ENCODE measurements at places on chromosomes 1 and 21. TPM values are rescaled to one million over a fixed set of nuclear protein-coding genes. Genes with fewer than 3 reads are reported as not detected.

Gene TDRD10
- total RNA-seq, result not detected

Gene WNT4
- total RNA-seq, result not detected

Gene IGSF9
- not detected for total RNA-seq

Gene HHIPL2
- total RNA-seq, result not detected

Gene C1QTNF12
- 5.1 TPM for total RNA-seq

DNA sequence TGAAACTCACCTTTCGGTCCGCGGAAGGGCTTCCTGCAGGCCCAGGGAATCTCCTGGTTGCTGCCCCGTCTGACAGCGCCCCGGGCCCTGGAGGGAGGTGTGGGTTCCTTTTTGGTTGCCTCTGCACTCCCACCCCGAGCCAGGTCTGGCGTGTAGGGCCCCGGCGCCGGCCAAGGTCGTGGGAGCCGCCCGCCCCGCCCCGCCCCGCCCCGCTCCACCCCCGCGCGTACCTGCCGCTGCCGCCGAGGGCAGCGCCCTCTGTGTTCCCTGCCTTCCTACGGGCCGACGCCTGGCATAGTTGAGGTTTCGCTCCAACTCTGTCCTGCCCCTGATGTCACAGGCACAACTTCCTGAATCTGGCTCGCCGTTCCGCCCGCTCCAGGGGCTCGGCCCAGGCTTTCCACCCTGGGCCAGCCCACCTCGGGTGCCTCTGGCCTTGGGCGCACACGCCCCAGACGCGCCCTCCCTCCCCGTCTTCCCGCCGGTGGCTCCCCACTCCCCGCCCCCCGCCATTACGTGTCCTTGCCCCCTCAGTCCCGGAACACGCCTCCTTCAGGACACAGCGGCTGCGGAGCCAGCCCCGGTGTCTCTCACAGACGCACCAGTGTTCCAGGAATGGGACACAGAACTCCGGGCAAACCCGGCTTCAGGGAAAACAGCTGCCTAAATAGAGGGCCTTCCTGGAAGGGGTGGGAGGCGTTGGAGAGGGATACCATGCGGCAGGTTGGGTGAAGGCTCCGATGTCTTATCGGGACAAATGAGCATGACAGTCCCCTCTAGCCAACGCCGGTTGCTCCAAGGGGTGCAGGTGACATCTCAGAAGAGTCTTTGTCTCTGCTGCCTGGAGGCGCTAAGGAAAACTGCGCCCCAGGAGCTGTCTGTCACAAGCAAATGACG is at the start of gene KIAA0040:
Gene KIAA0040, minus strand, starts transcription at position 147 of the 897 bp plus-strand sequence. CDS start 31,763 bp downstream, outside the sequence.
- peak; percentile 63 for DNase-seq

DNA sequence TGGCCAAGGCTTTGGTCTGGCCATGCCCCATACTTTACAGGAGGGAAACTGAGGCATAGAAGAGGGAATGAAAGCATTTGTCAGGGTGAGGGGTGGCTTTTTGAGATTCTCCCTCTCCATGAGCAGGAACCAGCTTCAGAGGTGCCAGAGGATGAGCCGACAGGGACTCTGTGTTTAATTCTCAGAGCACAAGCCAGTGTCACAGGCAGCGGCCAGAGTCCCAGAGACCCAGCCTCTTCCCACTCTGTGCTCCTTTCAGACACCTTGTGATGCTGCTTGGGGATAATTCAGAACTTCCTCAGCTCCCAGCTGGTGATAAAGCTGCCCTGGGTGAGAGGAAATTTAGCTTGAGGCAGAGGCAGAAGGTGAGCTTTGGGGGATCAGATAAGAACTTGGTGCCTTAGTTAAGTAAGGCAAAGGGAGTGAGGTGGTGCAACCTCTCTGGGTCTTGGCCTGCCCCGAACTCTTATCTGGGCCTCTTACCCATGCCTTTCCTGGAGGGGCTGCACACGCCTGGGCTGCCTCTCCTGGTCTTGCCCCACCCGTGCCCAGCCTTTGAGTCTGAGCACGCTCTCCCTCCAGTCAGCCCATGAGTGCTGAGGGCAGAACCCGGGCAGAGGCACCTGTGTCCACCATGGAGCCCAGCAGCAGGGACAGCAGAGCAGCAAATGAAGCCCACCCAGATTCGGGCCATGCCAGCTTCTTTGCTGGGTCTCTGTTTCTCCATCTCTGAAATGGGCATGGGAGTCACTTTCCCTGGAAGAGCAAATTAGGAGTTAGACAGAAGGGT is 175.6 kb upstream of the C1orf174 start:
- no peak for DNase-seq

DNA sequence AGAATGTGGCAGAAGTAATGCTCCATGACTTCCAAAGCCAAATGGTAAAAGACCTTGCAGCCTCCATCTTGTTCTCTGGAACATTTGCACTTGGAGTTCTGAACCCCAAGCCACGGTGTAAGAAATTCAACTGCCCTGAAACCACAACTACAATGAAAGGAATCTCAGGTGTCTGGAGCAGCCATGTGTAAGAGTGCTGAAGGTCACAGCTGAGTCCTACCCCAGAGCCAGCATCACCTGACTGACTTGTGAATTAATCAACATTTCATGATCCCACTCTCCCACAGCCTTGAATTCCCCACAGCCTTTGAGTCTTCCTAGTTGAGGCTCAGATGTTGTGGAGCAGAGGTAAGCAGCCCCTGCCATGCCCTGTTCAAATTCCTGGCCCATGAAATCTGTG is 192.8 kb upstream of the CAMK1G start:
- no peak for DNase-seq

- no peak for DNase-seq
Observed at GRCh38 chr1:100759188-100759587, 39.6 kb downstream of the VCAM1 start.

DNA sequence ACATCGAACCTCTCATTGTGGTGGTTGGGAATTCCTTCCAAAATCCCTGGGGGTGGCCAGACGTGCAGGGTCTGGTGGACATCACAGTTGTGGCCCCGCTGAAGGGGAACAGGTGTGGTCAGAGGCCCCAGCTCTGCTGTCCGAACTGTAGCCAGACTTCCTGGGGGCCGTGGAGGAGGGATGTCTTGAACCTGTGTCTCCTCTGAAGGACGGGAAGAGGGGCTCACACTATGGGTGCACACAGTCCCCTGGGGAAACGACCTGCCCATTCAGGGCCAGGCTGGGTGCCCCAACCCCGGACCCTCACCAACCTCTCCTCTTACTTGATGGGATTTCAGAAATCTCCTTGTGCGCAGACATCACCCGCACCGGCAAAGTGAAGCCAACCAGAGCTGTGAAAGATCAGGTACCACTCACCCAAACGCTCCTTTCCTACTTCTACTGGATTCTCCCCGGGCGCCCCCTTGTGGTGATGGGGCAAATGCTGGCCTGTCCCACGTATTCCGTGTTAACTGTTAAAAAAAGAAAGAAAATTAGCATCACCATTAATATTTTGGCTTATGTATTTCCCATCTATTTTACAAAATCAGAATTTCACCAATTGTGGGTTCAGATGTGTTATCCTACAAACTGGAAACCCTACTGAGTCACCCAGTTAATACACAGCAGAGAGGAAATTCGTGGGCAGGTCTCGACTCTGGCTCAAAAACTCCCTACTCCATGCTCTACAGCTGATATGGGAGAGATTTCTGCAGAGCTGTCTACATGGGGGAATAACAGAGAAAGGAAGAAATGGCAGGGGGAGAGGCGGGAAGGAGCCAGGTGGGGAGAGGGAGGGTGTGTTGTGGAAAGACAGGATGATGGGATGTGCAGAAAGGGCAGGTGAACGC is 28.1 kb downstream of the PADI4 start:
- DNase-seq, result peak; percentile 43

GRCh38 chr1:199089393-199090122 is 450.7 kb downstream of the PTPRC start:
- DNase-seq, result peak; percentile 77

DNA sequence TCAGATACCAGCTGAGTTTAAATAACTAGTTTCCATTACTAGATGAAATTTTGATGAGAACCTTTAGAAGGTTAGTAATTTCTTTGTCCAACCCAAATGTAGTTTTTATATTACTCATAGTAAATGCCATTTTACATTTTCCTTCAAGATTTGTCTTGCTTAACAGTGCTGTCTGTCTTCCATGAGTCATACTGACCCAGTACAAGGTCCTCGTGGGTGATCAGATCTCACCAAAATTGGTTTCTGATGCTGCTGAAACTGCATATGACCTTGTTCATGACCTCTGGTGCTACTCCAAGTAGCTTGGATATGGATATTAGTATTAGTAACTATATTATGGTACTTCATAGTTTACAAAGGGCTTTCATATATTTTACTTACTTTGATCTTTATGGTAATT is 207.1 kb downstream of the RYR2 start:
- no peak for DNase-seq

GRCh38 chr1:223011505-223011856 is 131.6 kb downstream of the TLR5 start:
- DNase-seq, result no peak

DNA sequence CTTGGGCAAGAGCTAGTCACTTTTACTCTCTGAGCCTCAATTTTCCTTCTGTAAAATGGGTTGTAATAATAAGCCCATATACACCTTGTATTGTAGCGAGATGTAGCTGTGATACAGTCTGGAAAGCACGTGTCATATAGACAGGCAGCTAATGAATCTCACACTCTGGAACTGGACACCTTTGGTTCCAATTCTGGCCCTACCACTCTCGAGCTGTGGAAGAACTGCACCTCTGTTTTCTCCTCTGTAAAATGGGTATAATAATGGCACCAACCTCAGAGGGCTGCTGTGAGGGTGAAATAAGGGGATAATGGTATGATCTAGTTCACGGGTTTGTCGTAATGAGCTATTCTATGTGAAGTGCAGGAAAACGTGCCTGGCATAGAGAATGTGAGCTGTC is 668 bp upstream of the PADI4 start:
- no peak for DNase-seq

DNA sequence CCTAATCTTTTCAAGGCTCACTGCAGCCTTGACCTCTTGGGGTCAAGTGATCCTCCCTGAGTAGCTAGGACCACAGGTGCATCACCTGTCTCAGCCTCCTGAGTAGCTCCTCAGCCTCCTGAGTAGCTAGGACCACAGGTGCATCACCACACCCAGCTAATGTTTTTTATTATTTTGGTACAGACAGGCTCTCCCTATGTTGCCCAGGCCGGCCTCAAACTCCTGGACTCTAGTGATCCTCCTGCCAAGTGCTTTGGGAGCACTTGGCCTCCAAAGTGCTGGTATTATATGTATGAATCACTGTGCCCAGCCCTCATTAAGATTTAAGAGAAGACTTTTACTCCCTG is 58.5 kb upstream of the S1PR1 start:
- no peak for DNase-seq

DNA sequence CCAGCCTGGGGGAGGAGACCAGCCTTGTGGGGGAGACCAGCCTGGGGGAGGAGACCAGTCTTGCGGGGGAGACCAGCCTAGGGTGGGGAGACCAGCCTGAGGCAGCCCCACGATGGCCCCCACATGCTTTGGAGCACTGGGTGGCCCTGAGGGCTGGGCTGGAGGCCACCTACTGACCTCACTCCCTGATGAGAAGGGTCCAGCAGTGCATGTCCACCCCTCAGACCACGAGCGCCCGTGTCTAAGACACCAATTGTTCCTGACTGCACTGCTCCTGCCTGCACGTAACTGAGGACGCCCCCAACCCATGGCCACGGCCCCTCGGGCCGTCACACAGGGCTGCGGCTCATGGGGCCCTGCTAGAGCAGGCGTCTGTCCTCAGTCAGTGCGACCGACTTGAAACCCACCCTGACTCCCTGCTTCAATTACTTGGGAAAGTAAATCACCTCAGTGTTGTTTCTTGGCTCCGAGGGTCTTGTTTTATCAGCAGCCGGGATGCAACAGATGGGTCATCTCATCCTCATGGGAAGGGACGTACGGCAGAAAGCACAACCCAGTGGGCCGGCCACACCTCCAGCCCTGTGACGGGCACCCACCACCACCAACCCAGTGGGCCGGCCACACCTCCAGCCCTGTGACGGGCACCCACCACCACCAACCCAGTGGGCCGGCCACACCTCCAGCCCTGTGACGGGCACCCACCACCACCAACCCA is at the start of gene SPATC1L:
Gene SPATC1L, minus strand, starts transcription at position 550 of the 715 bp plus-strand sequence. CDS start 1,643 bp downstream, outside the sequence.
- DNase-seq, result peak; percentile 61

GRCh38 chr1:161335796-161336195 is 21.6 kb downstream of the SDHC start:
- no peak for DNase-seq

- DNase-seq, result no peak
Observed at GRCh38 chr1:32538887-32539583, at the start of gene ZBTB8A. TSS of gene ZBTB8A (plus strand) at chr1:32539427. CDS start at chr1:32592932, 53,505 bp downstream.

DNA sequence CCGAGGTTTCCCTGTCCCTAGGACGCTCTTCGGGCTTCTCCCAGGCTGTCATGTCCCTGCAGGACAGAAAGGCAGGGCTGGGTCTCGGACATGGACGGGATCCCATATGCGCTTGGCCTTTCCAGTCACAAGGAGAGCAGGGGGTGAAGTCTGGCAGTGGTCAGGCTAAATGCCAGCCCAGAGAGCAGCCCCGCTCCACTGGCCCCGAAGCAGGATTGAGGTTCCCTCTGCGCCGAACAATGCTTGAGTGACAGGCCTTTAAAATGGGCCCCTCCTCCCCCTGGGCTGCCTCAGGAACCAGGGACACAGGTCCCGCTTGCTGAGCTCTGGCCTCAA is 12.7 kb downstream of the DRAXIN start:
- DNase-seq, result no peak

DNA sequence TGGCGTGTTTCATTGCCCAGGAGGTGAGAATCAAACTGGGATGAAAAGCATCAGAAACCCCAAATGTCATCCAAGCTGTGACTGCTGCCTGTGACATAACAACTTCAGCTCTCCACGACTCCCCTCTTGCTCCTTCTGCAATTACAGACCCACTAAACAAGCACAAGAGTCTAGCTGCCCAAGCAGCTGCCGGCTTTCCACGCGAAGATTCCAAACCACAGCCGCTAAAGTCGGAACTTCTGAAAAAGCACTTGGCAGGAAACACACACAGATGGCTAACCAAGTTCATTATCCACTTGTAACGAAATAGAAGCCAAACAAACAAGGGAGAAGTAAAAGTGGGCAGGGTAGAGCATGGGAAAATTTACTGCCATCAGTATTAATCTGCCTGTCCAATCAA is 198.1 kb downstream of the SLC35F3 start:
- DNase-seq, result no peak

GRCh38 chr1:159008744-159009188 is 941 bp upstream of the IFI16 start:
- peak; percentile 33 for DNase-seq

Measured in CD8-positive, alpha-beta T cell (primary cell).